Cardiac septum (tissue), 1 donor: ENCODE measurements at places on chromosomes 3 and 15. TPM values are rescaled to one million over a fixed set of nuclear protein-coding genes. Genes with fewer than 3 reads are reported as not detected.

The P3H2 gene
- total RNA-seq, result 17.7 TPM

The NTRK3 gene
- total RNA-seq, result 3.7 TPM

The CKMT1A gene
- total RNA-seq, result 0.32 TPM

The KLHL40 gene
- 0.57 TPM for total RNA-seq

The CD276 gene
- 40.6 TPM for total RNA-seq

The GOLGA8H gene
- 1.7 TPM for total RNA-seq

The SLC28A2 gene
- total RNA-seq, result not detected

The CSPG4 gene
- total RNA-seq, result 21.3 TPM

The ENTPD3 gene
- total RNA-seq, result 0.38 TPM

The COL7A1 gene
- 26.5 TPM for total RNA-seq

The CHRM5 gene
- total RNA-seq, result not detected
